ENCODE measurements at places on chromosomes 12 and 14.

GRCh38 chr14:85601246-85601645 is 71.3 kb downstream of the FLRT2 start:
- no peak for DNase-seq

DNA sequence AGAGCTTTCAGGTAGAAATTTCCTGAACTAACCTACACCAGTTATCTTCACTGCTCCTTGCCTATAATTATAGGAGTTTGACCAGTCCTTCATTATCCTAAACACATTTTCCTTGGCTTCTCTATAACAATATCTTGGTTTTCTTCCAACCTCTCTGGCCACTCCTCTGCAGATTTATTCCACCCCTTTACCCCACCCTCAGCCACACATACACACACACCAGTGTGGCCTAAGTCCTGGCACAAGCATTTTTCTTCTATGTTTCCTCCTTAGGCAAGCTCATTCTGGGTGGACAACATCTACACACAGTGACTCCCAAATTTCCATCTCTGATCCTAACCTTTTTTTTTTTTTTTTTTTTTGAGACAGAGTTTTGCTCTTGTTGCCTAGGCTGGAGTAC is 25.1 kb downstream of the CDK17 start:
- DNase-seq, result no peak

- no peak for DNase-seq
Measured at GRCh38 chr14:56581041-56581727, 1.6 kb downstream of the TMEM260 start.

DNA sequence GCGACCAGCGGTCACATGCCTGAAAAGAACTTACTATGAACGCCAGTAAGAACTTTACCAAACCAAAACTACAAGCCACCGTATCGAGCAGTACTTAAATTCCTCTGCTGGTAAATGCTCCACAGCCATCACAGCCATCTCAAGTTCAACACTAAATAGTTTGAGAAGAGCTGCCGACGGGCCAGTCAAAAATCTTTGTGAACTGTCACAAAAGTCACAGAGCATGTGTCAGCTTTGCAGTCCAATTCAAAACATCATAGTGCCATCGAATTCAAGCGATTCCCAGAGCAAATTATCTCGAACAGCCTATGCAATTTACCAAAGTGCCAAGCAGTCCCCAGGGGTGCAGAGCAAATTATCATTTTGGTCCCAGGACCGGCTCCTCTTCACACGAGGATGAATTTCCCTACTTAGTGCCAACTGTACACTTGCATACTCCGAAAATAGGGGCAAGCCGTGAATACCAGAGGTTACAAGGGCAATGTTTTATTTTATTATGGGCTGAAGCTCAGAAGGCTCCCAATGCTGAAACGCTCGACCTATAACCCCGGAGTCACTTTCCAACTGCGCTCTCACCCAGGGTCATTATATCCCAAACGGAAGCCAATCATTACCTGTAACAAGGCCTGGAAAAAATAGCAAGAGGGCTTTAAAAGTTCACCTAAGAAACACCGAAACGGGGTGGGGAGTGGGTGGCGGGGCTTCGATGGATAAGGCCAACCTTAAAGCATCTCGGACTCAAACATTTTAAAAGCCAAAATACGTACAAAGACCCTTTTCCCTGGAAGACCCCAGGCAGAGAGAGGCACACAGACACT is 1.1 kb downstream of the LRP6 start:
- peak; percentile 6 for DNase-seq

- DNase-seq, result no peak
Measured at GRCh38 chr12:38664661-38665269, 240.6 kb downstream of the CPNE8 start.

GRCh38 chr12:31311634-31312258 is 14.2 kb downstream of the SINHCAF start:
- DNase-seq, result no peak

DNA sequence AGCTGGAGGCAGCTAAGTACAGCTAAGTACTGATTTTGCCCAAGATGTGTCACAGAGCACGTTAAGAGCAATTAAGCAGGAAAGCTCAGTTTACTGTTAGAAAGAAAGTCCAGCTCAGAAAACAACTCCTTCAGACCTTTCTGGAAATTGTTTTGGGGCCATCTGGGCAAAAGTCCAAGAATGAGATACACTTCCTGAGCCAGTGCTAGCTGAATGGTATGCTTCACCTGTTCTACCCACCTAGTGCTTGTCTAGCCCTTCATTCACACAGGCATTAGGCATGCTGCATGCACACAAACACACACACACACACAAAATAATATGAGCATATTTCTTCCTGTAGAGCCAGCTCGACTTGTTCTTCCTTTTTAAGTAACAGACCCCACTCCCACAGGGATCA is 6.6 kb upstream of the IKZF4 start:
- no peak for DNase-seq

DNA sequence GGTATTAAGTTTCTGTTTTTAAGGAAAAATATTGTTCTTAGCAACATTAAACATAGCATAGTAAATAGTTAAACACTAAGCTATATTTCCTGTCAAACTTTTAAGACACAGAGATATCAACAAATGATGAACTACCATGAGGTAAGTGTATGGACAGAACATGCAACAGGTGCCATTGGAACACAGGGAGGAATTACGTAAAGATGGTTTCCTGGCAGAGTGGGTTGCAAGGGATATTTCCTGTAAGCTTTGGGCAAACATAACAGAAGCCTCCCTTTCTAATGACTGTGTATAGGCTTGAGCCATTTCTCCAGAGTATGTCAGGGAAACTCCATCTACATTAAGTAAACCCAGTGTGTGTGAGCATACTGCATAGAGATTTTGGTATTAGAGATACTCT is 31.7 kb upstream of the HELB start:
- no peak for DNase-seq

DNA sequence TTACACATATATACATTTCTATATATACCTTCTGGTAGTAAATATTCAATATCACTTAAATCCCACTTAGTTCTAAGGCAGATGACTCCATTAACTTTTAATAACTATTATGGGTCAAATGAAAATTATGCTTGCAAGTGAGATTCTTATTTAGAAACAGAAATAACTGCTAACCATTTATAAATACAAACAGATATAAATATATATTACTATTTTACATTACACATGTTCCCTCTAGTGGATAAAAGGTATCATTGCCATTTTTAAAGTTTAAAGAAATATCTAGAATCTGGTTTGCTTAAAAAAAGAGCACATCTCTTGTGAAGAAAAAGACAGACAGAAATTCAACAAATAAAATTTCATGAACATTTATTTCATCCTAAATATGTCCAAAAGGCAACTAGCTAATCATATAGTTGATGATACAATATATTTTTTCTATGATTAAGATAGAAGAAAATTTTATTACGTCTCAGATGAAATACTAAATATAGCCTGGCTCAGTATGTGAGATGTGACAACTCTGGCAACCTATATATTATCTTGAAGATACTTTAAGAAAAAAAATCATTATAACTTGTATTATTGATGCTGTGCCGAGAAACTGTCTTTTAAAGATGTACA is 11.7 kb upstream of the RAD51AP1 start:
- no peak for DNase-seq

GRCh38 chr12:68189821-68190242 is 30.3 kb upstream of the IFNG start:
- no peak for DNase-seq

- no peak for DNase-seq
Measured at GRCh38 chr12:76025601-76026575, 5.7 kb downstream of the PHLDA1 start.

- no peak for DNase-seq
Measured at GRCh38 chr14:68687746-68688145, 105.1 kb downstream of the ZFP36L1 start.

GRCh38 chr12:121283388-121283787 is 13.1 kb downstream of the CAMKK2 start:
- no peak for DNase-seq

DNA sequence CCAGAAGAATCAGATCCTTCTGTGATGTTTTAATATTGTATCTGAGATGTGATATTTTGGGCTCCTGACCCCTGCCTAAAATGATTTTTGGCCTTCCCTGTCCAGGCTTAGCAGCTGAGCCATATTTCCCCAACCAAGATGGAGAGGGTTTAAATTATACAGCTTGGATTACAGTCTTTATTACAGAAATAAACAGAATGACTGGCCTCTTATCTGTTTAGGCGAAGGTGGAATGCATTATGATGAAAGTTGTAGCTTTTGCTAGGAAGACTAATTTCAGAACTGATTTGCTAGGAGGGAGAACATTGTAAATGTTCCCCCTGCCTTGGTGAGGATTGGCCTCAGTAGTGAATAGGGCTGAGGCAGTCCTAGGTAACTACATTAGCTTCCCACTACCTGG is 23.3 kb downstream of the BMAL2 start:
- no peak for DNase-seq

GRCh38 chr12:80291108-80291754 is 152.8 kb upstream of the PTPRQ start:
- DNase-seq, result no peak

GRCh38 chr12:77167801-77168200 is 102.4 kb upstream of the E2F7 start:
- no peak for DNase-seq

DNA sequence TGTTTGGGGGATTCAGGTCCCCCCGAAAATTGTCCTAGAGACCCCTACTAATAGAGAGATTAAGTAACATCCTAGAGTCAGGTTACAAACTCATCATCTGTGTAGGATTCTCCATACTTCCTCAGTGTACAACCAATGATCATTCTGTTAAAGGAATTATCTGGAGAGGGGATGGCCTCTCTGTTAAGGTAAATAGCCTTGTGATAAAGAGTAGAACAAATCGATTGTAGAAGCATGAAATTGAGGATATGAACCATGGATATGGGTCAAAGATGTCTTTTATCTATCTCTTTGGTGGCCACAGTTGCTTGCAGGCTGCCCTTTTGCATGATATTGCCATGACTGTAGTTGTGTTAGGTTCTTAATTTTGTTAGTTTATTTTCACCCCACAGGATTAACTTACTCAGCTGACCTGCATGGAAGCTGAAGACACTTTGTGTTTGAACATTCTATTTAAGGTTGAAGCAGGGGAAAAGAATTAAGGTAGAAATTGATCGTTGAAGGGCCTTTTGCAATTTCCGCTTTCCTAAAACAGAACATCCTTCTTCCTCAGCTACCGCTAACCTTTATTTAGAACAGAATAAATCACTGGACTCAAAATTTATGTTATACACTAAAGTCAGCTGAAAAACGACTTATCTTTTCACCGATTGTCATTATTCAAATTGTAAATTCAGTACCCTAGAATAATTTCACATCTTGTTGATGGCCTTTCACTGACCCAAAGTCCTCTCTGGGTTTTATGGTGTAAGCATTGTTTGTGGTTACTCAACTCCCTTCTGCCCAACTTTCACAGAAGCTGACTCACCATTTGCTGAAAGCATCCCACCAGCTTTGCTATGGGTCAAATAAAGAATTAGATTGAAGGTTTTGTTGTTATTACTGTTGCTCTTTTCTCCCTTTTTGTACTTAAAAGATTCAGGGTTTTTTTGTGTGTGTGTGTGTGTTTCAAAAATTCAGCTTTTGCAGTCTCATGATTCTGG is 52.3 kb downstream of the IRAK3 start:
- DNase-seq, result no peak

Measured in KG1 (cell line).